ENCODE measurements at places on chromosomes 3 and 15.

- no peak for DNase-seq
These were observed 51.1 kb downstream of the ATP10A start for GRCh38 chr15:25812073-25812472.

DNA sequence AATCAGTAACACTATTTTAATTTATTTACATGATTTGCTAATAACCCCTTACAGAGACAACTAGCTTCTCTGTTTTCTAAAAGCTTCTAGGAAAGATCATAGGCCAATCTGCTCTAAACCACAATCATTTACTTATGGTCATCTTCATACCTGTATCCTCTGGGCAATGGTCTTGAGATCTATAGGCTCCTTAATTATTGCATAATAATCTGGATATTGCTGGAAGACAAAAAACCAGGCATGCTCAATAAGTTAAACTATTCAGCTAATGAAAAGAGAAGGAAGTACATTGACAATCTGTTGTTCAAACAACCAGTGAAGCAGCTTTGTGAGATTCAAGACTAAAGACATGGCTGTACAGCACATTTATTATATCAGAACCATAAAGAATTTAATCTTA lies 34.1 kb downstream of the PBRM1 start:
- no peak for DNase-seq

DNA sequence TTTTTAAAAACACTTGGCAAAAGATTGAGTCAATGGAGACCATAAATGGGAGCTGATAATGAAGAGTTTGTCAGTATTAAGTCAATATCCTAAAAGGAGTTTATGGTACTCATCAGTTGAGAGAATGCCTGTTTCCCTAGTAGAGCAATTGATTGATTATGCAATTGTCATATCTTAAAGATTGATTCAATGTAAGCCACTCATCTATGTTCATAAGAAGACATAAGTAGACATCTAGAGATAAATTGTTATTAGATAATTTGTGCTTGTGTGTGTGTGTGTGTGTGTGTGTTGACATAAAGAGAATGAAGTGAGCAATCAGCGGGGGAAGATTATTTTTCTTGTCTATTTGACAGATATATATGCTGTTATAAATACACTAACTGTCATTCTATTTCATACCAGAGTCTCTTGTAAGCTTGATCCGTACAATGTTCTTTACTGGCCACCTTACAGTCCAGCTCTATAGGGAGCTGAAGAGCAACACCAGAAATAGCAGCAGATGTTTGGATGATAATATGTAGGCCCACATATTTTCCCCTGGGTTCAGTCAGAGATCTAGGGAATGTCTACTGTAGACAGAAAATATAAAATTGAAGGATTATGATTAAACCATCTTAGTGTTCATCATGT lies 848.6 kb upstream of the EPHA6 start:
- no peak for DNase-seq

DNA sequence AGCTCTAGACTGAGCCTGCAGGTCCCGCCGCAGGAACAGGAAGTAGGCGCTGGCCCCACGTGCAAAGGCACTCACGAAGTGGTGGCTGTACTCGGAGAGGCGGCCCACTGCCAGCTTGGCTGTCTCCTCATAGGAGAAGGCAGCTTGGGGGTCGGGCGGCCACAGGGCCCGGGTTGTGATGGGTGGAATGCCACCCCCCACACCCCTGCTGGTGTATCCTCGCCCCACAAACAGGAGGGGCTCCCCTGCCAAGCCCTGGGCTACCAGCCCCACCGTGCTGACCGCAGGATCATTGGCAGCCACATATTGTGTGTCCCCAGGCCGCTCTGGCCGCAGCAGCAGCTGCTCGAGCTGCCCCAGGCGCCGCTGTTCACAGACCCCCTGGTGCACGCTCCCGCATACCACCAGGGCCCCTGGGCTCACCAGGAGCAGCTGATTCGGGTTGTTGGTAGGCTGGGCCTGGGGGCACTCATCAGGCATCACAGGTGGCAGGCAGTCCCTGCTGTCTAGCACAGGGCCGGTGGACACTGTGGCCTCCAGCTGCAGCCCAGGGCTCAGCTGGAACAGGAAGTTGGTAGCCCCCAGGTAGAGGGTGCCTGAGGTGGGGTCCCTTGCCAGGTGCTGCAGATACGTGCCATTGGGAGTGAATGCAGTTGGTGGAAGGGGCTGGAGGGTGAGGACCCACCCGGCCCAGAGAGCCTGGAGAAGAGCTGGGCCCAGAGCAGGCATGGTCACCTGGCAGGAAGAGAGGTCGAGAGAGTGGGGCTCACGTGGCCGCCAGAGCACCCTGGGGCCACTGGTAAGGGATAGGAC lies 5.8 kb downstream of the PLXNB1 start:
- DNase-seq = no peak

- DNase-seq = no peak
These were observed 152.3 kb downstream of the ITPR1 start for GRCh38 chr3:4645468-4645867.

DNA sequence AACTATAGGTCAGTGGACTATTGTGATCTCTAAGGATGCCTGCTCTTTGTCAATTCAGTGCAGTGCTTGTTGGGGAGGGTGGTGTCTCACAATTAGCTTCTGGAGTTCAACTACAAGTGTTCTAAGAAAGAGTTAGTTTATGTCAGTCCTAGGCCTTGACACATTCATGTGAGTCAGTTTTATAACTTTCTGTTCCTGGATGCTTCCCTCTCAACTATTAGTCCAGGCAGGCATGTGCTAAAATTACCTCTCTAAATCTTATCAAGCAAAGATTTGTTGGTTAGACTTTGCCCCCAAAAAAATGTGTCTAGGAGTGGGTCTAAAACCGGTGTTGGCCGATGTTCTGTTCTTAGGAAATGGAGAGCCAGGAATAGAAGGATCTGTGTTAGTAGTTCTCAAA lies 378.3 kb downstream of the IL5RA start:
- DNase-seq = no peak

- DNase-seq = peak; percentile 70
These were observed 174.4 kb upstream of the LPP start for GRCh38 chr3:187979564-187979963.

DNA sequence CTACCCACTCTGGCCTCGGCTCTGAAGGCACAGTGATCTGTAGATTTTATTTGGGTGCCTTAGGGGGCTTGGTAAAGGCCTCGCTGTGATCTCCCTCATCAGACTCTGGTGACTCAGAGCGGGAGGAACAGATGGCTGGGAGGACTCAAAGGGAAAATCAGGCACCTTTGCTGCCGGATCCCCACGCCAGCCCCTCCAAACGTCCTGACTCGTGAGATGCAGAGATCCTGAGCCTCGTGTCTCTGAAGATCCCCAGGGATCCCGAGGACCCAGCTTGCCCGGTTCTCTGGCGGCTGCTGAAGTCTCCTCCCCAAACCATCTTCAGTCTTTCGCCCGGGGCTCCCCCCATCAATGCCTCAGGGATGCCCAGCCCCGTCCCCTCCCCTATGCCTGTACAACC lies 32.8 kb downstream of the MUC20 start:
- no peak for DNase-seq

DNA sequence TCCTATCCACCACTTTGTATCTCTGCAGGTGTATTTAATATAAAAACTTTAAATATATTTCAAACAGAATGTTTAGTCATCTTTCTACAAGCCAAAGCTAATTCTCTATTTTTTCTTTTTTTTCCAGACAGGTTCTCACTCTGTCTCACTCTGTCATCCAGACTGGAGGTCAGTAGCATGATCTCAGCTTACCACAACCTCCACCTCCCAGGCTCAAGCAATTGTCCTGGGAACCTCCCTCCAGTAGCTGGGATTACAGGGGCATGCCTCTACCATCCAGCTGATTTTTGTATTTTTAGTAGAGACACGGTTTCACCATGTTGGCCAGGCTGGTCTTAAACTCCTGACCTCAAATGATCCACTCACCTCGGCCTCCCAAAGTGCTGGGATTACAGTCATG lies 202.6 kb downstream of the VGLL3 start:
- no peak for DNase-seq
